ENCODE measurements at places on chromosomes 12 and 14. TPM values are rescaled to one million over a fixed set of nuclear protein-coding genes. Genes with fewer than 3 reads are reported as not detected.

- DNase-seq = no peak
Observed at GRCh38 chr12:123089140-123089539, 61.8 kb downstream of the PITPNM2 start.

DNA sequence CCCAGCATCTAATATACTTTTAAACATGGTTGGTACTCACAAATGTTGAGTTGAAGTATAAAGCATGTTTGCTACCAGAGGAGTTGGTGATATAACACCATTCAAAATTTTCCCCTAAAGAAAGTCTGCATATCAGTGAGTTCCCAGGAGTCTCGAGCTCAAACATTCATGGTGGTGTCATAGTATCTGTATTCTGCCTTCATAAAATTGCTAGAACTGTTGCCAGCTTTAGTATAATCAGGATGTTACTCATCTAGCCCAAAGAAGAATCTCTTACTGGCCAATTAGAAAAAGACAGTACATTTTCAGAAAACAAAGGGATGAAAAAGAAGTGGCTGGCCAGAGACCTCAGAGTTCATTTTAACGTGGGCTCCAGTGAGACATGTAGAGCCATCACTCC is 374.7 kb downstream of the KCNH5 start:
- no peak for DNase-seq

- no peak for DNase-seq
Observed at GRCh38 chr12:32877601-32878459, 18.7 kb downstream of the PKP2 start.

DNA sequence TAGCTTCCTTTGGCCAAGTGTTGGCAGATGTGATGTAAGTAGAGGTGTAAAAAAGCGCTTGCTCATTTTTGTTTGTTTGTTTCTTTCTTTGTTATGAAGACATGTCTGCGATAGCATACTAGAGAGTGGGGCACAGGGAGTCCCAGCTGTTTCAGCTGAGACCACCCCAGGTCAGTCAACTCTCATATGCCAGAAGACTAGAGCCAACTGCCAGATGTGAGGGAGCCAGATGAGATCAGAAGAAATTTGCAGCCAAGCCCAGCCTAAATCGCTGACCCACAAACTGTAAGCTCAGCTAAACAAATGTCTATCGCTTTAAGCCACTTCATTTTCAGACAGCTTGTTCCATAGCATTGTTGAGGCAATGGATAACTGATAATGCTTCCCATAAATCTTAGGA is 397.1 kb downstream of the APAF1 start:
- no peak for DNase-seq

DNA sequence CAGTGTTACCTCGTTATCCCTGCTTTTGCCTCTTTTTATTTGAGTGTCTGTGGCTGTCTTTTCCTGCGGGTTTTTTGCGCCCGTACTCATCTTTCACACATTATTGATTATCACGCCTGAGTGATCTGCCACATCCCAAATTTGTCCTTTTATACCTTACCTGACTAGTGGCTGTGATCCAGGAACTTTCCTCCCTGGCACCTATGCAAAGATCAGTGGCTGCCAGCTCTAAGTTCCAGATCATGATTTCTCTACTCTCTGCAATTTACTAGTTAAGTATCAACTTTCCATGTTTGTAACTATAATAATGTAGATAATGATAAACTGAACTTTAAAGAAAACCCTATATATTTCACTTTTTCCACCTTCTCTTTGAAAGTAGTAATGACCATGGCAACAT is 36.9 kb downstream of the PLEKHA5 start:
- no peak for DNase-seq

DNA sequence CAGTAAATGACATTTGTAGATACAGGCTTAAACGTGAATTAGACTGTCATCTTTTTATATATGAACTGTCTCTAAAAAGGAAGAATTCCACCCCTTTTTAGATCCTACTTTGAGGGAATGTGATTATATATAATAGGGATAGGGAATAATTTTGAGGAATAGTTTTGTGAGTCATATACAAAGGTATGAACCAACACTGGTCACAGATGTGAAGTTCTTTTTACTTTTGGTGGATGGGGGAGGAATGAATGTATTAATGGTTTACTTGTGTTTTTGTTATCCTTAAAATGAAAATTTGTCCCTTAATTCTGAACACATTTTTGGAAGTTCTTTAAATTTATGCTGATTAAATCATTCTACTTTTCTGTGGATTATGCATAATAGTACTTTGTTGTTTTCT is 30.4 kb downstream of the FRS2 start:
- DNase-seq = peak; percentile 35

- no peak for DNase-seq
Observed at GRCh38 chr12:132145334-132145733, 1.1 kb downstream of the NOC4L start.

- DNase-seq = no peak
Observed at GRCh38 chr12:92486443-92487137, 216.2 kb upstream of the PLEKHG7 start.

DNA sequence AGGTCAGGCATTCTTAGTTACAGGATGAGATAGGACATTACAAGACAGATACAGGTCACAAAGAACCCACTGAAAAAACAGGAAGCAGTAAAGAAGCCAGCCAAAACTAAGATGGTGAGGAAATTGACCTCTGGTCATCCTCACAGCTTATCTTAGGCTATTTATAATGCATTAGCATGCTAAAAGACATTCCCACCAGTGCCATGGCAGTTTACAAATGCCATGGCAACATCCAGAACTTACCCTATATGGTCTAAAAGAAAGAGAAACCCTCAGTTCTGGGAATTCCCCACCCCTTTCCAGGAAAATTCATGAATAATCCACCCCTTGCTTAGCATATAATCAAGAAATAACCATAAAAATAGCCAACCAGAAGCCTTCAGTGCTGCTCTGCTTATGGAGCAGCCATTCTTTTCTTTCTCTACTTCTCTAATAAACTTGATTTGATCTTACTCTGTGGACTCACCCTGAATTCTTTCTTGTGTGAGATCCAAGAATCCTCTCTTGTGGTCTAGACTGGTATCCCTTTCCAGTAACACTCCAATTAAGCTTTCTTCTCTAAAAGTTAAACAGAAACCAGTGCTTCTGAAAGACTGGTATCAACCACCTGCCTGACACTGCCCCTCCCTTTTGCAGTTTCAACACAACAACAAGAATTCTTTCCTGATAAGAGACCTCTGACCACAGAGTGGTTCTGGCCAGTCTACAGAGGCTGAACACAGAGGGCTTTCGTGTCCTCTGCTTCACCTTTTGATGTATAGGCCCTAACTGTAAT is 86.9 kb downstream of the BCAT1 start:
- DNase-seq = peak; percentile 79

GRCh38 chr14:93064411-93065271 is 51.1 kb downstream of the ITPK1 start:
- DNase-seq = no peak

RD3L gene
- total RNA-seq = not detected

CDK4 gene
- total RNA-seq = 179 TPM

RNASE7 gene
- total RNA-seq = not detected

GPRC5D gene
- total RNA-seq = not detected

IFI27L1 gene
- total RNA-seq = 18.7 TPM

KCNJ8 gene
- not detected for total RNA-seq

Measured in M059J (cell line).